Gastroesophageal sphincter (tissue), 4 donors: ENCODE measurements at places on chromosomes 4 and X. TPM values are rescaled to one million over a fixed set of nuclear protein-coding genes. Genes with fewer than 3 reads are reported as not detected.

HPGDS gene
- total RNA-seq = 2.0 TPM

CXCL6 gene
- total RNA-seq = 1.1 TPM

ARHGEF6 gene
- total RNA-seq = 18.5 TPM

GAGE12F gene
- not detected for total RNA-seq

TEC gene
- total RNA-seq = 1.9 TPM

TRIM75 gene
- total RNA-seq = not detected

BST1 gene
- total RNA-seq = 2.2 TPM

ETDB gene
- total RNA-seq = not detected

EIF1AX gene
- 52.4 TPM for total RNA-seq

HHIP gene
- not detected for total RNA-seq
